ENCODE measurements at places on chromosomes 7 and 10. TPM values are rescaled to one million over a fixed set of nuclear protein-coding genes. Genes with fewer than 3 reads are reported as not detected.

ANKRD2 gene
- polyA plus RNA-seq, result not detected

DNA sequence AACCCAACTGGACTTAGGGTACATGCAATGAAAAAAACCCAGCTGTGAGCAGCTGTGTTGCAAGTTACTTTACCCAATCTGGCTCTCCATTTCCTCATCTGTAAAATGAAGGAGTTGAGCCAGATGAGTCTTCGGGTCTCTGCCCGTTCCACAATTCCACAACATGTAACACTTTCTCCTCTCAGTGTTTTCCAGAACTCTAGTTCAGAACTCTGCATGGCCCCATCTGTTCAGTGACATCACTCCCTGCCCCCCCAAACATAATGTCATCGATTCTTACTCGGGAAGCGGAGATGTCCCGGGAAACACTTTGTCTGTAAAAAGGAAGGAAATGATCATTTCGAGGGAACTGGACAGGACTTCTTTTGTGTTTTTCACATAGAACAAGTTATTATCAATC is 2.5 kb downstream of the SH3PXD2A start:
- H3K4me3 ChIP-seq, result no peak overlapping the region
- H3K36me3 ChIP-seq, result no peaks in the 10 kb centered on the region
- DNase-seq, result no peak

CRTAC1 gene
- polyA plus RNA-seq, result not detected

DNA sequence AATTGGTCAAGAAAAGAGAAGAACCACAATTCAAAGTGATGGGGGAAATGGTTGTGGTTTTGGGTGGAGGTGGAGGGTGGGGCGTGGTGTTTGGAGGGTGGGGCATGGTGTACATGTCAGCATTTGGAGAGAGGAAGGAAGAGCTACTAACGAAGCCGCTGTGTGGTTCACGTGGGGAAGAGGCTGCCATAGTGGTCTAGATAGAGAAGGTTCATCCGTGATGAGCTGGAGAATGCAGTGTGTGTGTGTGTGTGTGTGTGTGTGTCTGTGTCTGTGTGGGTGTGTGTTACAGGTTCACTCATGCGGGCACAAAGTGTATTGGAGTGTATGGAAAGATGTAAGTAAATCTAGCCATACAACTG is 6.1 kb upstream of the VCL start:
- H3K4me3 ChIP-seq, result no peak overlapping the region
- H3K27me3 ChIP-seq, result no peaks in the 10 kb centered on the region
- peaks cover 55% of the 10 kb centered on the region for H3K4me1 ChIP-seq

CFAP46 gene
- not detected for polyA plus RNA-seq

DNA sequence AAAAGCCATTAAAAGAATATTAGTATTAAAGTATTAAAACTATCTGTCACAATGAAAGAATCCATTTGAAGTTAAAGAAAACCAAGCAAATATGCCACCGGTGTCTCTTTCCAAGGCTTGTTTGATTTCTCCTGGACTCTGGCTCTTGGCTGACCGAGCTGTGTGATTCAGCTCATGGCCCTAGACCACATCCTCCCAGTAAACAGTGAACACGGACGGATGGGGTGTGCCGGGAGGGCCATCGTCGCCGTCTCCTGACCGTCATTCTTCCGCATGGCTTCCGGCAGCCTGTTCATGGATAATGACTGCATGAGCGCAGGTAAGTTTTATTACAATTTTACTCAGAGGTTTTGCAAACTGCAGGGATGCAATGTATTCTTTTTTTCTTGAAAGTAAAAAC is 218.5 kb downstream of the DNAJB6 start:
- no peak for DNase-seq
- no peak overlapping the region for H3K27ac ChIP-seq
- no peaks in the 10 kb centered on the region for H3K36me3 ChIP-seq

GRCh38 chr7:54961391-54961790 is 57.4 kb upstream of the EGFR start:
- H3K36me3 ChIP-seq, result no peaks in the 10 kb centered on the region
- no peaks in the 10 kb centered on the region for H3K4me1 ChIP-seq
- no peak overlapping the region for H3K27ac ChIP-seq
- DNase-seq, result no peak

USP6NL gene
- polyA plus RNA-seq, result 7.7 TPM

CUL1 gene
- 32.6 TPM for polyA plus RNA-seq

GRCh38 chr10:133162178-133162909 is 2.3 kb downstream of the KNDC1 start:
- peaks cover 3% of the 10 kb centered on the region for H3K4me1 ChIP-seq
- no peaks in the 10 kb centered on the region for H3K36me3 ChIP-seq
- peaks cover 13% of the 10 kb centered on the region for H3K27me3 ChIP-seq
- DNase-seq, result no peak

GRCh38 chr7:6159097-6159483 is 113.3 kb downstream of the CYTH3 start:
- no peaks in the 10 kb centered on the region for H3K27me3 ChIP-seq
- H3K36me3 ChIP-seq, result peaks cover 54% of the 10 kb centered on the region
- H3K4me3 ChIP-seq, result no peak overlapping the region
- H3K4me1 ChIP-seq, result no peaks in the 10 kb centered on the region
- no peak for DNase-seq

PRKG1 gene
- not detected for polyA plus RNA-seq

Measured in CD14-positive monocyte (primary cell).